ENCODE measurements at places on chromosomes 2 and 18. TPM values are rescaled to one million over a fixed set of nuclear protein-coding genes. Genes with fewer than 3 reads are reported as not detected.

DNA sequence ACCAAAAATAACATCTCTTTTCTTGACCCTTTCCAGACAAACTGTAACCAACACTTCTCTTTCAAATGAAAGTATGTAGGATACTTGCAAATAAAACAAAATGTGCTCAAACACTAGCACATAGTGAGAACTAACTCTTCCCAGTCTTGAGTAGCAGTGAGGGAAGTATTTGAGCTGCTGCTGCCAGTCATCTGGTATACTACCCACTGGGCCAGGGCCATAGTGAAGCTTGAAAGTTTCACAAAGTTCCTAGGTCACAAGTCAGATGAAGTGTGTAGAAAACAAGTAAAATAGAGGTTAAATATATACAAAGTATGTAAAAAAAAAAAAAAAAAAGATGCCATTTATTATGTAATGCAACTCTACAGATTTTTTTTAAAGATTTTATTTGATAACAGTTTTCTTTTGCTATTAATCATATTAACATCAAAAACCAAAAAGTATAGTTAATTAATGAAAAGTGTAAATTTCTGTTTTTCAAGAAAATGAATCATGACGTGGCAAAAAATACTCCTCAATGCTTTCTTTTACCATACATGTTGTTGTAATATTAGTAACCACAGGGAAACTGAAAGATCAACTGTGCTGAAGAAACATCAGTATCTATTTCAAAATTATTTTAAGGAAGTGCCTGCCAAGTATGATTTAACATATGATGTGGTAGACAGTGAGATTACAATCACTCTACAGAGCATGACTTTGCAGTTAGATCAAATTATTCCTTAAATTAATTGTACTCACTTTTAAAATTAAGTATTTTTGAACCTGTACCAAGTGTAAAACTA is 21.6 kb upstream of the TRIB2 start:
- DNase-seq, result no peak

DNA sequence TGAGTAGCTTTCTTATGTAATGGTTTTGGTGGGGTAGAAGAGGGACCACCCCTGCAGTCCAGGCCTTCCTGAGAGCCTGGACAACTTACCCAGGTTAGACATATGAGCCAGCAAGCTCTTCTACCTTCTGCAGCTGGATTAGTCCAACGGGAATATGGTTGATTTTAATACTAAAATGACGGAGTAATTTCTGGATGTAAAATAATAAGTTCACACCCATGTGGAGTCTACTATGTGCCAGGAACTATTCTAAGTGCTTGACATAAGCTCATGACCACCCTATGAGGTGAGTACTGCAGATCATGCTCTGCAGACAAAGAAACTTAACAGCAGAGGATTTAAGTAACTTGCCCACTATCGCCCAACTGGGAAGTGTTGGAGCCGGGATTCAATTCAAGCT is 45.5 kb downstream of the DPP4 start:
- DNase-seq, result no peak

- no peak for DNase-seq
Observed at GRCh38 chr2:10490806-10491291, 42.7 kb upstream of the ODC1 start.

GRCh38 chr18:261398-262073 is 6.3 kb downstream of the THOC1 start:
- DNase-seq, result no peak

The NT5C1B gene
- total RNA-seq, result not detected

The REG1B gene
- not detected for total RNA-seq

The OTOS gene
- not detected for total RNA-seq

Data from fibroblast of villous mesenchyme (primary cell).